Stimulated activated CD4-positive, alpha-beta T cell treated with anti-CD3 and anti-CD28 coated beads, Interleukin-15, amount 100 ng/mL, for 24 hours (primary cell): ENCODE measurements at places on chromosomes 5 and 9.

DNA sequence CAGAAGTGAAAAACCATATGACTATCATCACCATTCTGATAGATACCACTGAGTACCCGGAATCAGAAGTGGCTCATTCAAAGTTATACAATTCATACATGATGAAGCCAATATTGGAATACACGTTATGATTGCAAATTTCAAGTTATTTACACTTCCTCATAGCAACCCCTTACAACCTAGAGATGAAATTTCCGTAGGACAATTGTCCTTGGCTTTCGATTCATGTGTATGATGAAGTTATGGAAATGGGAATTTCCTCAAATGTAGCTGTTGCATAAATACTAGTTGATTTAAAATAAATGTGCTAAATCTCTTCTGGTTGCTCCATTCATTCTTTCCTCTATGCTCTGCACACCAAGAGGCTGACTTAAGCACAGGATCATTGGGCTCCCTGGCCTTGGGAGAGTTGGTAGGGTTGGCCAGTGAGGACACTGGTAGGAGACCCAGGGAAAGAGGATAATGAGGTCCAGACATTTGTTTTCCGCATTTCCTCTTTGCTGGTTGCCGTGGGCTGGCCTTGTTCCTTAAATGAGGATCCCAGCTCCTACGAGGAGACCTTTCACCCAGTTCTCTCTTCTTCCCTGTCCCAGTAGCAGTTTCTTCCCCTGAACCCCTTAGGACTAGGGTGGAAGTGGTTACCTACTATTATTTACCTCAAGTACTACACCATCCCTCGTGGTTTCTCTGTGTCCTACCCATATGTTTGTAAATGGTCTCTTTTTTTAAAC lies 90.3 kb downstream of the ZNF474 start:
- DNase-seq, result no peak

GRCh38 chr5:107876261-107876660 lies 205.5 kb upstream of the EFNA5 start:
- DNase-seq, result no peak

GRCh38 chr5:71681296-71681695 lies 37.8 kb upstream of the CARTPT start:
- DNase-seq, result no peak

- DNase-seq, result no peak
Measured at GRCh38 chr5:176545737-176546509, 3.2 kb upstream of the CDHR2 start.

GRCh38 chr5:26833596-26833995 lies 204.8 kb downstream of the CDH9 start:
- DNase-seq, result no peak

DNA sequence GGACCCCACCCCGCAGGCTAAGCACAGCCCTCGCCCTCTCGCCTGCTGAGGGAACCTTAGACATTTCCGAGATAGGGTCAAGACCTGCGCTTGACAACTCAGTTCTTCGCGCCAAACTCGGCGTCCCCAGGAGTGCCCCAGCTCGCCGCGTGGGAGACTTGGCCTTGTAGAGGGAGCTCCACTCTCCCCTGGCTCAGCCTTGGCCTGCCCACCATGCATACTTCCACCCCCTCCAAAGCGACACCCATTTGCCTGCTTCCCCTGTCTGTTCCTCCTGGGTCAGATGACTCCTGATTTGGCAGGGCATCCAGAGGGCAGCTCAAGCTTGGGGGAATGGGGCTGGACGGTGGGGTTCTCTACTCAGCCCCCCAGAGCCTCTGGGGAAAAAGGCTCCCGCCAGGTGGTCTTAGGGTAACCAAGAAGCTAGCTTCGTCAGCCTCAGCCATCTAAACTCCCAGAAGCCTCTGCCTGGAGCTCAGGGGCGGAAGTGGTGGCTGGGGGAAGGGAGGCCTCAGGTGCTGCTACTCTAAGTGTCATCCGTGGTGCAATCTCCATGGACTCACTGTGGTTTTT lies 560 bp downstream of the DOCK2 start:
- peak; percentile 83 for DNase-seq

GRCh38 chr5:167688341-167689130 lies 602.9 kb upstream of the WWC1 start:
- no peak for DNase-seq

GRCh38 chr5:66361070-66361469 lies 217.0 kb downstream of the SREK1 start:
- no peak for DNase-seq

GRCh38 chr9:93235300-93235960 lies 51.5 kb downstream of the WNK2 start:
- DNase-seq, result no peak

DNA sequence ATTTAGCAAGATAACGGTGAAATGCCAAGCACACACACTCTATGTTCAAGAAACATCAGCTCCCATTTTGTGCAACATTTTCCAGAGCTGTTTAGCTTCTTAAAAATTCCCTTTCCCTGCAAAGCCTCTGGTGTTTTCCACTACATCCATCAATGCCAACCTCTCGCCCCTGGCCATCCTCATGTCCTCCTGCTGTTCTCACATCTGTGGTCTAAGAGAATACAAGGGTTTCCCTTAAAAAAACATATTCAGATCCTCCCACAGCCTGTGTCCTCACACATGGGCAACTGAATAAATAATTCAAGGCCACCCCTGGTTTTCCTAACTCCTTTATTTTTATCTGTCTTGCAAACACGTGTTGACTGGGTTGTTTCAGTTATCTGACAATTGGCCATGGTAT lies 70.3 kb downstream of the PAPPA start:
- no peak for DNase-seq

DNA sequence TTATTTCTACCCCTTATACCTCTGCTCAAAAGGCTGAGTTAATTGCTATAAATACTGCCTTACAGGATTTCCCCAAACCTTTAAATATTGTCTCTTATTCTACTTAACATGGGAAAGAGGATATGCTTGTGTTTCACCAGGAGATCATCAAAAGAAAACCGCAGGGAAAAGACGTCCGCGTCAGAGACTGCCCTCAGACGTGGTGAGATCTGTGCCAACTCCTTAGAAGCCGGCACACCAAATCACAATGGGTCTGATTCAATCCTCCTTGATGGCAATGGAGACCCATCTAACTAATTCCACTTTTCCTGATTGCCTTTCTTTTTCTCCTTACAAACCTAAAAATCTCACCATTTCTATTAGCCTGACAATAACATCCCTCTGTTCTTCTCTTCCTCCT lies 55.0 kb downstream of the SH3PXD2B start:
- DNase-seq, result no peak

DNA sequence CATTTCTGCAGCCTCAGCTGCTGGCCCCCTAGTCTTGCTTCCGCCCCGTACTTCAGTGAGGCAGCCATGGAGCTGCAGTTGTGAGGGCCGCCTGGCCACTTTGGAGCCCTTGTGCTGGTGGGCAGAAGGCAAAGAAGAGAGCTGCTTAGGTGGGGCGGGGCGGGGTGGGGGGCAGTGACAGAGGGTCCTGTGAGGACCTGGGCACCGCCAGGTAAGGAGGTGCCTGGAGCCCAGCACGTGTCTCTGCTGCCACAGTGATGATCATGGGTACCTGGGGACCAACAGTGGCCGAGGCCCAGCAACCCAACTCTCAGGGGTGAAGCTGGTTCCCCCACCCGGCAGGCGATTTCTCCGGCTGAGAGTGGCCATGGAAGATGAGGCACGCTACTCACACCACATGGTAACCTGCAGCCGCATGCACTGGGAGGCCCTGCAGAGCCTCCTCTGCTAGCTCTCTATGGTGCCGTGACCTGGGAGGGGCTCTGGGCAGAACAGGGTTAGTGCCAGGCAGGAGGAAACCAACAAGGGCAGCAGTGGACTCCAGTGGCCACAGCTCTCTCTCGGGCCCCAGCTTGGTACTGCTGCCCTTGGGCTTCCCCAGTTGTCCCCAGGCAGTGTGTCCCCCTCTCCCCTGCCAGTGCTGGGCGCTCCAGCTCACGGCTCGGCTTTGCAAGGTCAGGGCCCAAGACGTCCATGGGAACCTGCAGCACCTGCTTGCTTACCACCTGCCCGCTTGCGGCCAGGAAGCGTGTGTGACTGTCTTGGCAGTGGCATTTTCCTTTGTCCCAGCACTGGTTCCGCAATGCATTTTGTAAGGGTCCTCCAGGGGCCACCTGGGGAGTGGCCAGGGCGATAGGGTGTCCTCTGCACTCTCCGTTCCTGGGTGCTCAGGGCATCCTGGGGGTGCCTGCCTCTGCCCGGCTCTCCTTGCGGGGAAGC lies 24.0 kb downstream of the NDUFS6 start:
- no peak for DNase-seq

DNA sequence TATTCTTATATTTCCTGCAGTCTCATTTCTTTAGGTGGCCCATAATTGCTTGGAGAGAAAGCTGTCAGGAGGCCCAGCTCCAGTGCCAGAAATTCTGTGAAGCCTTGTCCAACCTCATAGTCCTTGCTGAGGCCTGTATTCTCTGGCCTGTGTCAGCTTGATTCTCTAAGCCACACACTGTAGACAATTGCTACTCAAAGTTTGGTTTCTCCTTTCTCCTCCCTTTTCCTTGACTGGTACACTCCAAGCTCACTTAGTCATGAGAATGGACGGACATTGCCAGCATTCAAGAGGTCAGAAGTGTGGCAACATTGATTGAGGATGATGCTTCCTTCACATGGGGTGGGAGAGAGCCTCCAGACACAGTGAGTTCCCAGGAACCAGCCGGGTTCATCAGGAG lies 71.3 kb upstream of the CXCL14 start:
- DNase-seq, result no peak

- no peak for DNase-seq
Measured at GRCh38 chr5:139660105-139660922, 12.2 kb downstream of the CXXC5 start.

- no peak for DNase-seq
Measured at GRCh38 chr9:124414612-124415011, 630 bp downstream of the PSMB7 start.

DNA sequence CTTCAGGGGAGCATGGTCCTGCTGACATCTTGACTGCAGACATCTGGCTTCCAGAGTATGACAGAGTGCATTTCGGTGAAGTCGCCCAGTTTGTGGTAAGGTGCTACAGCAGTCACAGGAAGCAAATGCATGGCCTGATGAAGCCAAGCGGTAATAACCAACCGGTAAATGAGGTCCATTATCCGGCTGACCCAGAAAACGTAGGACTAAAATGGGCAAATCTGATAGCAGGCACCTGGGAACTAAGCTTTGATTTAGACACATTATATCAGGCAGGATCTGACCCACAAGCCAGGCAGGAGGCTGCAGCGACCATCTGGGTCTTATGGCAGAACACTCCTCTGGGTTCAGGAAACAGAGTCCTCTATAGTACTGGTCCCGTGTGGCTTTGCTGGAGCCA lies 454.6 kb downstream of the GADD45G start:
- DNase-seq, result no peak

GRCh38 chr5:84088996-84089395 lies 295.7 kb downstream of the EDIL3 start:
- no peak for DNase-seq

DNA sequence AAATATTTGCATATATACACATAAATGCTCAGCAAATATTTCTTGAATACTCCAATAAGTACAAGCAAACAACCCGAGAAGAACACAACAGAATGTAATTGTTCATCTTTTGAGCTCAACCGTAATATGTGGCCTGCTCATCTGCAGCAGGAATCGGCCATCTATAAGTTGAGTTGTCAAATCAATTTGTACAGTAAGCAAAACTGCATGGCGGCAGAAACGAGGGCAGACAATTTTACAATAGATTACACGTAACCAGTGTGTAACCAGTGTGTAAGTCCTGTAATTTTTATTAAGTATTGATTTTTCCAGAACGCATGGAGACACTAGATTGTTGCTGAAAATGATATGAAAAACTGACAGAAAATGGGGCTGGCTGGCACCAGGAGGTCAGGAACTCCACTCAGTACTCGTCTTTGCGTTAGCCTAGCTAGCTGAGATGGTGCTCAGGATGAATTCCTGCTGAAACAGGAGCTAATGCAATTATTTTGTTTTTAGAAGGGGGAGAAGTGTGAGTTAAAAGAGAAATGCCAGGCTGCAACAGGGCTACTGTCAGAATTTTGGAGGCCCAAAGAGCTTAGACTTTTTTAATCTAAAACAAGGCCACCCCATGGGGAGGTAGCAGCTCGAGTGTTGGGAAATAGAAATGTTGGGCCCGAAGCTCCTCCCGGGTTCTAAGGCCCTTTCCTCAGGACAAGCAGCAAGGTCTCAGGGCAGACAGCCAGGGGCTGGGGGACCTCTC lies 682 bp downstream of the DHX29 start:
- no peak for DNase-seq

GRCh38 chr5:159442206-159442850 lies 112.0 kb upstream of the IL12B start:
- DNase-seq, result no peak

DNA sequence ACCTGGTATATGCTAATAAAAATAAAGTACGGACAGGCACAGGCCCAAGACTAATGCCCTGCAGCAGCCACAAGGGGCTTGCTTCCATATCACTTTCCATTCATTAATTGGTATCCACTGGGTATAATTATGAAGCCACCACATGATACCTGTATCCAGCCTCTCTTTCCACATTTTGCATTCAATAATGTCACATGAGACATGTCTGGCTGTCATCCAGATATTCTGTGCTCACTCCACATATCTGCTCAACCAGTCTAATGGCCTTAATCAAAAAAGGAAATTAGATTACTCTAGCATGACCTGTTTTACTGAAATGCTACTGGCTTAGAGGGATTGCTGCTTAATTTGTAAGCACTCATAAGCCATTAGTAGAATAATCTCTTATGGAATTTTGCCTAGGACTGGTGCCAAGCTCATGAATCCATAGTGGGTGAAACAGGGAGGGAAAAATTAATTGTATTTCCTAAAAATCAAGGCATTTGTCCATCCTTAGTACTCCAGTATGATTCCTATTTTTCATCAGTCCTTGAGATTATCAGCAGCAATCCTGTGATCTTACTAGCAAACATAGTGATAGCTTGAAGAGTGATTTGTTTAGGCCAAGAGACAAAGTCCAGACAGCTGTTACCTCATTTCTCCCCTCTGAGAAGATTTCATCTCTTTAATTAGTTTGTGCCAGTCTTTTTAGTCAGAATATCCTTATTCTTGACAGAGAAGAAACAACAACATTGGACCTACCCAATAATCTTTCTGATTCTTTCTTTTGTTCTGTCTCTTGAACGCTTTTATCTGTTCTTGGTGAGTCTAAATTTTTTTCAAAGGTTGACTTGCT lies 119.2 kb upstream of the ABCA1 start:
- no peak for DNase-seq

DNA sequence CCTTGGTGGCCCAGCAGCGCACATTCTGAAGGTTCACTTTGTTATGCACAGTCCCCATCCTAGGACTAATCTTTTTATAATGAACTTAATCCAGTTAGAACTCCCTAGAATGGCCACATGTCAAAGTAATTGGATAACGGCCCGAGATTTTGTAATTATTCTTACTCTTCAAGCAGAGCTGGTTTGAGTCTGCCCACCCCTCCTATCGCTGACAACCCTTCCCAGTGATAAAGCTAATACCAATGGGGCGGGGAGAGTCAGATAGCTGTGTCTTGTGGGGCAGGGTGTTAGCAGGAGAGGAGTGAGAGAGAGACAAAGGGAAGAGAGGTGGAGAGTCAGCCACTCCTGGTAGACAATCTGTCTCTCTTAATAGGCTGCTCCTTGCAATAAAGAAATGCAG lies 356.9 kb downstream of the SLIT3 start:
- DNase-seq, result no peak

- DNase-seq, result no peak
Measured at GRCh38 chr5:143052967-143053682, 282.9 kb downstream of the ARHGAP26 start.
